Anterior cingulate cortex (tissue), 58 donors: ENCODE measurements at places on chromosomes 12 and 14.

DNA sequence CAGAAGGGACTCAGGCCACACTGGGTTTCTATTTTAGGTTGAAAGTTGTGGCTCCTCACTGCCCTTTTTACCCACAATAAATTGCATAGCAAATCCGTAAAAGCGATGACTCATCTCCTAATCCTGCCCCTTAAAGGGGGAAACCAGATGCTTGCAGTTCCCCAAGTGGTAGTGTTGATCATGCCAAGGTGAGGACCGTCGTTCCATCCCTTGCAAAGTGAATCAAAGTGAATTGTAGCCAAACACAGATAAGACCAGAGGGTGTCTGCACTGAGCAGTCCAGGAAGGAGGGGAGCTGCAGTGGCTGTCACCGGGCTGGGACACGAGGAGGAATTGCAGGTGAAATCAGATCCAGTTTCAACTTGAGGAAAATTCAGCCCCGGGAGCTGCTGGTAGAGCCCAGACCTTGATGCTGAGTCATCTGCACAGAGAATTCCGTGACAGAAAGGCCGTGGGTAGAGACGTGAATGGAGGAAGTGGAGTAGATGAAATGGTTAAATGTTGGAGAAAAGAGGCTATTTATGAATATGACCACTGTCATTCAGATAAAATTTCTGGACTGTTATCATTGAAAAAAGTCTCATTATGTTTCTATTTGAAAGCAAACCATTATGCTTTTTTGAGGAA is 44.2 kb upstream of the MMP17 start:
- DNase-seq, result no peak

DNA sequence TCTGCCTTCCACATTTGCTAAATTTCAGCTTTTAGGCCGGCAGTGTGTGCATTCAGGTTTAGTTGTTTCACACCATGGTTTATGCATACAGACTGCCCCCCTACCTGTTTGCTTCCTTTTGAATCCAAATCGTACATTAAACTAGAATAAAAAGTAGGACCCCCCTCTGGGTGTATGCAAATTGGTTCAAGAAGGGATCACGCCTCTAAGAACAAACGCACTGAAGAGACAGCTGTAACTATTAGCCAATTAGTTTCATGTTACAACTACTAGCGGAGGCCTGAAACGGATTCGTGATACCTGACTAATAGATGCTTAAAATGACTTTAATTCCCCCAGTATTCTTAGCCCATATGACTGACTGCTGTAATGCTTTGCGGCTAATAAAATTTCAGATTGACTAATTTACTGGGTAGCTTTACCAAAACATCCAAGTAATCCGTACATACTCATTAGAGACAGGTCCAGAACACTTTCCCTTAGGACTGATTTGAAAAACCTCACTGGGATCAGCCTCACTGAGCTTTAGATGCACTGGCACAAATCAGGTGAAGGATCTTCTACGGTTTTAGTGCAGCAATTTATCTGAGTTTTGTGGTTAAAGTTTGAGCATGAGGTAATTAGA is 411.8 kb downstream of the NPAS3 start:
- DNase-seq, result no peak

GRCh38 chr12:114194956-114195355 is 211.0 kb downstream of the TBX5 start:
- DNase-seq, result no peak

GRCh38 chr12:126369487-126370463 is 1304.5 kb downstream of the AACS start:
- no peak for DNase-seq

GRCh38 chr12:105222284-105222655 is 13.7 kb downstream of the APPL2 start:
- DNase-seq, result no peak
